ENCODE measurements at places on chromosomes 1 and 21.

- no peak for DNase-seq
Observed at GRCh38 chr1:110235834-110236682, 25.9 kb downstream of the KCNC4 start.

DNA sequence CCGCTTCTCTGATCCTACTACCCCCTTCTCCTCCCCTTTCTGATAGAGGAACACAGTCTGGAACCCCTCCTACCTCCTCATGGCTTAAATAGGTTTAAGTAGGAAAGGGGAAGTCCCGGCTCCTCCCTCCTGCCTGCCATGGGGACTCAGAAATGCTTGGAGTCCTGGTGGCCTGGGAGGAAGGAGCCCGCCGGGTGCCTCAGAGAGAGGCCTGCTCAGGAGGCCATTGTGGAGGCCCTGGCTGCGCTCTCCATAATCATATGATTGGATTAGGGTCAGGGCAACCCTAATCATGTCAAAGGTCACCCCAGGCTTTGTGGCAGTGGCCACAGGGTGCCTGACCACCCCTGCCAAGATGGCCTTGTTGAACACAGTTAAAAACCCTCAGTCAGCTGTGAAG, 29.0 kb downstream of the WNT3A start:
- DNase-seq, result no peak

DNA sequence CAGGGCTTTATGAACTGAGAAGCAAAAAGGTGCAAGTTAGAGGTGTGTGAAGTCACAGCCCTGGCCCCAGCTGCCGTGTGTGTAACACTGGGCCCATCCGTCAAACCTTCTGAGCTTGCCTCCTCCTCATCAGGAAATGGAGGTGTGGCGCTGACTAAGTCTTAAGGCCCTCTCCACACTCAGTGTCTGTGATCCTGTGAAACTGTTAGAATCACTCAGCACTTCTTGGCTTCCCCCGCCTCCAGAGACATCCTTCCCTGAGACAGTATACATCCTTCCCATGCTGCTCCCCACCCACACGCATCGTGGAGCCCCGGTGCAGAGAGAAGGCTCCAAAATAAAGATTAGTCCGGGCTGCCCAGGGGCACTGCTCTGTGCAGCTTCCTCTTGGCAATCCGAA, 33.3 kb downstream of the LRP8 start:
- no peak for DNase-seq

DNA sequence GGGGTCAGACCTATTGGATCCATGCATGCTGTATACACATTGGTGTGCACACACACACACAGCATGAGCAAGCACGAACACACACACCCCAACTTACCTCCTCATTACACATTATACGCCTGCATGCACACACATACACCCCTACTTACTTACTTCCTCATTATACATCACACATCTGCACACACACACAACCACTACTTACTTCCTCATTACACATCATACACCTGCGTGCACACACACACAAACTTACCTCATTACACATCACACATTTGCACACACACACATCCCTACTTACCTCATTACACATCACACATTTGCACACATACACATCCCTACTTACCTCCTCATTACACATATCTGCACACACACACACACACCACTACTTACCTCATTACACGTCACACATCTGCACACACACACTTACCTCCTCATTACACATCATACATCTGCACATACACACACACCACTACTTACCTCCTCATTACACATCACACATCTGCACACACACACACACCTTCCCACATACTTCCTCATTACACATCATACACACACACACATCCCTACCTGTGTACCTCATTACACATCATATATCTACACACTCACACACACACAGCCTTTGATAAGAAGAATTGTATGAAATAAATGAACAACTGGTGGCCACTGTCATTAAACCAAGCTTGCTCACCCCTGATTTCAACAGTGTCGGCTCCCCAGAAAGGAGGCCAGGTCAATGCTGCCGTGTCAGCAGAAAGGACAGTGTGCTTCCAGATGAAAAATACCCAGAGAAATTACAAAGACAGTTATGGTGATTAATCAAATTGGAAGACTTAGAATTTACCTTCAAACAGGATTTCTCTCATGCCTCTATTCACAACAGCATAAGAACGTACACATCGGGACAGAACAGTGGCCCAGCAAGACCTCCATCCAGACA, 117.8 kb downstream of the SETD4 start:
- no peak for DNase-seq

DNA sequence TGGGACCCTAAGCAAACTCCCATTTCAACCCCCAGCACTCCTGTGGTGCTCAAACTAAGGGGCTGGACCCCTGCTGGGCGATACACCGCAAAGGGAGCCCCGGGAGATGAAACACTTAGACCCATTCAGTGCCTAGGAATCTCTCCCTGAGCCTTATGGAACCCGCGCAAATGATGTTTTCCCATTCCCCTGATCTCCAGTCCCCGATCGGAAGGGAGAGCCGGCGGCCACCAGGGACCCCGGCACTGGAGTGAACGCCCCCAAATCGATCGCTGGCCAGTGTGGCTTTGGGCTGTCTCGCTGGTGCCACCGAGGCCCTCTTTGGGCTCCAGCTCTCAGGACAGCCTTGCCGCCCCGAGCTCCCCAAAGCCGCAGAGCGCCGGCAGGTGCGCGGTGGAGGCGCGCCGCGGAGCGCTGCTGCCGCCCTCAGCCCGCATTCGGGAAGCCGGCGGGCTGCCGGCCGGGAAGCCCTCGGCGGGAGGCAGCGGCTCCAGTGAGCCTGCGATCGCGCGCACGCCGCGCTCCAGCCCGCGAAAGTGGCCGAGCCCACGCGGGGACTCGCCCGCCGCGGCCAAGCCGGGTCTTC, 1.1 kb downstream of the PLXNA2 start:
- DNase-seq, result peak; percentile 42

- peak; percentile 75 for DNase-seq
Observed at GRCh38 chr1:209627732-209628196, 24.5 kb downstream of the LAMB3 start.

DNA sequence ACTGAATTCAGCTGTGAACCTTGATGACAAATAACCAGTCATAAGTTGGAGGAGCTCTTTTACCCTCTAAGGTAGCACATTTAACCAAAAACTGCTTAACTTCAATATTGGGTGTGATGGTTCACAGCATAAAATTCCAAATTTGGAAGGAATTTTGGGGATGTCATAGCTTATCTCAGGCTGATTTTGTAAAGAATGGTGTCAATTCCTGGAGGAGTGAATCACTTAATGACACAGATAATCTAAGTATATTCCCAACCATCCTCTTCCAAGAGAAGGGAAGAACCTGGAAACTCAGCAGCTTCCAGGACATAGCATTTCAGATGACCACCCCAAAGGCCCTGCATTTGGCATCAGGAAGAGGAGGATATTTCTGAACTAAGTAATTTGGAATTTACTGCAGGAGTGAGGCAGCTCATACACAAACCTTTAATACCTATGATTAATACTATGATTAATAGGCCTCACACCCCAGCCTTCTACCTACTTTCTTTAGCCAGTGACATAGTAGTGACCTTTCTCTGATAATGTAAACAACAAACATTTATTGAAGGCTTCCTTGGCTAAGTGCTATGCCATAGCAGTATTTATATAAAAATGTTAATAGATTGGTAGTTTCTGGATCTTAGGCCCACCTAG, 14.5 kb downstream of the GLUL start:
- DNase-seq, result no peak

DNA sequence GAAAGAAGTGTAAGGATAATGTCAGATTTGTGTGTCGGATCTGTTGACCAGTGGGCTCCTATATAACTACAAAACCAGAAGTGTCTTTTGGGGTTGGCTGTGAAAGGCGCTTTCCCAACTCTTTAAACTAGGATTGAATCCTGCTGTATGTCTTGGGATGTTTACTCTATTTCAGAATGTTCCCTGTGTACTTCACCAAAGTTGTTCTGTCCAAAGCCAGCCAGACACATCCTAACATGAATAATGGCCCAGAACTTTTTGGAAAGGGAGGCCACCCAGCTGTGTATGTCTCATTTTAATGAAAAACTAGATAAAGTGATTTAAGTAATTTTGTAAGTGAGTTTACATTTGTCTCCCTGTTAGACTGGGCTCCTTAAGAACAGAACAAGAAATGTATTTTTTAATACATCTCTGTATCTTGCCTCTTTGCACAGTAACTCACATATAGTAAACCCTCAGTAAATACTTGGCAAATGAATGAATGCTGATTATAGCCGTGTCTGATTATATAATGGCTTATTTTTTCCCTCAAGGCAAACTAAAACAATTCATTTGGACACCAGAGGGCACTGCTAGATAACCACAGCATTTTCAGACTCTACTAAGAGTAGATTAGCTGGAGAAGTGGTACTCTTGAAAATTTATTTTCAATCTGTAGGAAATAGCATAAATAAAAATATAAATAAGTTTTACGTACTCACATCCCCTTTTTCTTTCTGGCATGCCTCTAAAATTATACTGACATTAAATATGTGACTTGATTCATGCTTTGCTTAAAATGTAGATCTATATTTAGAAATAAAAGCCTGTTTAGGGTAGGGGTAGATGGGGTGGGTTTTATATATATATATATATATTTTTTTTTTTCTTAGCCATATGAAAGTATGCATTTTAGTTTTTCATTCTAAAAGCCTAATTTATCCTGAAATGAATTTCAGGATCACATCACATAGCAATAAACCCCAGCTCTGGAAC, 23.8 kb downstream of the TSEN15 start:
- peak; percentile 58 for DNase-seq

GRCh38 chr1:27448982-27449381, 41.0 kb downstream of the WASF2 start:
- no peak for DNase-seq

DNA sequence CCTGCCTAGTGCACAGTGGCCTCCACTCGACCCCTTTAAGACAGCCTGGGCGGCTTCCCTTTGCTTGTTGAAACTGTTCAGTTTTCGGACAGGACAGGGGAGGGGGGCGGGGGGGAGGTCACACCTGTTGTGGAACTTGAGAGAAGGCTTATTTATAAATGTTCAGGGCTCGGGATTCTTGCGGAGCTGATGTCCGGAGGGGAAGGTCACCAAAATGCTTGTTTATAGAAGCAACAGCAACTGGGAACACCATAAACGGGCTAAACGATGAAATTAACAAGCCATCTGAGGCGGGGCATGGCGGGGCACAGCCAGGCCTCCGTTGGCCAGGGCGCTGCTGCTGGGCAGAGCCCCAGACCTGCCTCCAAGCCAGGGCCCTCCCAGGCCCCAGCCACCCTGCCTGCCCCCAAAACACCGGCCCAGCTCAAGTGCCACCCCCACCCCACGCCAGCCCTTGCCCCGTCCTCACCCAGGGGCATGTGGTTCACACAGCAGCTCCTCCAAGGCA, 59.8 kb upstream of the CASZ1 start:
- DNase-seq, result no peak

DNA sequence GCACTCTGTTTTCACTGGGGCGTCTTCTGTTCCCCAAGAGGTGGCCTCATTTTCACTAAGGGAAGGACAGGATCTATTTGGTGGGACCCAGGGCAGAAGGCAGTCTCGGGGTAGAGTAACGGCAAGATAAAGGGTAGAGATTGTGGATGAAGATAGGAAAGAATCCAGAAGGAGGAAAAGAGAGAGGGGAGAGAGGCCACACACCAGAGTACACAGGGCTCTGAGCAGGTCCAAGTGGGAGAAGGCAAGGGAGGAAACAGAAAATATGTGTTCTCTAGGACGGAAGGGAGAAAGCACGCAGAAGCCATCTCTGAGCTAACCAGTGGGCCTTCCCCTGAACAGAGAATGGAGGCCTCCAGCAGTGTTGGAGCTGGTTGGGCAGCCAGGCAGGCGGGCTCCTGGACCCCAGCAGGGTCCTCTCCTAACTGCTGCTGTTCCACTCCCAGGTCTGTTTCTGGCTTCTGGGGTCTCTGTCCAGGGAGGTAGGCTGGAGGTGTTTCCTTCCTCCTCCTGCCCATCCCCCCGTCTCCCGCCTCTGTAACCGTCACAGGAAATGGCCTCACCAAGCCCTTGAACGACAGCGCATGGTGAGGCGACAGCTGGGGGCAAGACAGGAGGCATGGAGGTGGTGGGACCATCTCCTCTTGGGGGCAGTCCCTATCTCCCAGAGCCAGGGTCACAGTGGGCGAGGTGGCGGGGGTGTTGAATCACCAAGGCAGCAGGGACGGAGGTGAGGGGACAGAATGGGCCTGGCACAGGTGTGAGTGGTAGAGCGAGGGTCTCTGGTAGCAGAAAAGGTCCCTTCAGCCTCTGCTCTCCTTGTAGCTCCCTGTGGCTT, 649 bp downstream of the PTPN7 start:
- DNase-seq, result no peak

- peak; percentile 75 for DNase-seq
Observed at GRCh38 chr1:32893198-32894018, 7.1 kb downstream of the HPCA start.

DNA sequence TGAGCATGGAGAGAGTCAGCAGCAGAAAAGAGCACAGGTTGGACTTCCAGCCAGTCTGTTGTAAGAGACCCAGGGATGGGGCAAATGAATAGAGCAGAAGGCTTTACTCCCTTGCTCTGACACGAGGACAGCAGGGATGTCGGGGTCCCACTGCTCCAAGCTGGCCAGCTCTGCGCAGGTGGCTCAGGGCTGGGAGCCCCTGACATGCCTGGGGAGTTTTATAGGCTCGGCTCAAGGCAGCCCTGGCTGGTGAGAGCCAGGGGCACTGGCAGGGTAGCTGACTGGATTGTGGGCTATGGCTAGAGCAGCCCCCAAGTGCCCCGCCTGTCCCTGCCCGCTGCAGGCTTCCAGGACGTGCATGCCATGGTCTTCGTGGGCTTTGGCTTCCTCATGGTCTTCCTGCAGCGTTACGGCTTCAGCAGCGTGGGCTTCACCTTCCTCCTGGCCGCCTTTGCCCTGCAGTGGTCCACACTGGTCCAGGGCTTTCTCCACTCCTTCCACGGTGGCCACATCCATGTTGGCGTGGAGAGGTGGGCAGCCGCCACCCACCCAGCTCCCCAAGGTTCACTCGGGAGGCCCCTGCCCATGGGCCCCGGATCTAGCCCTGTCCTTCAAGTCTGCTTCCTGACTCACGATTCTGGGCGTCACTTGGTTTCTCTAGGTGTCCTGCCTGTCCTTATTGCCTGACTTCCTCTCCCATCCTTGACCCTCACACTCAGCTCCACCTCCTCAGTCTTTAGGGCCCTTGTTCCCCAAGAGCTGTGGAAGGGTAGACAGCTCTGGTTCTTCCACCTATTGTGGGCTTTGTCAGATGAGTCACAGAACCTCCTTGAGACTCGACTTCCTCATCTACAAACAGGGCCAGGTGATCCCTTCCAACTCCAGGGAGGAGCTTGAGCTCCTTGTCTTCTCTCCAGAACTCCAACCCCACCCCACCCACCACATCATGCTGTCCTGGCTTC, 8.2 kb downstream of the RHBG start:
- no peak for DNase-seq
